Astrocyte of the hippocampus (primary cell): ENCODE measurements at places on chromosomes 12 and 14.
A peak's percentile ranks its signal among the peaks of the same experiment; 100 is the strongest.

DNA sequence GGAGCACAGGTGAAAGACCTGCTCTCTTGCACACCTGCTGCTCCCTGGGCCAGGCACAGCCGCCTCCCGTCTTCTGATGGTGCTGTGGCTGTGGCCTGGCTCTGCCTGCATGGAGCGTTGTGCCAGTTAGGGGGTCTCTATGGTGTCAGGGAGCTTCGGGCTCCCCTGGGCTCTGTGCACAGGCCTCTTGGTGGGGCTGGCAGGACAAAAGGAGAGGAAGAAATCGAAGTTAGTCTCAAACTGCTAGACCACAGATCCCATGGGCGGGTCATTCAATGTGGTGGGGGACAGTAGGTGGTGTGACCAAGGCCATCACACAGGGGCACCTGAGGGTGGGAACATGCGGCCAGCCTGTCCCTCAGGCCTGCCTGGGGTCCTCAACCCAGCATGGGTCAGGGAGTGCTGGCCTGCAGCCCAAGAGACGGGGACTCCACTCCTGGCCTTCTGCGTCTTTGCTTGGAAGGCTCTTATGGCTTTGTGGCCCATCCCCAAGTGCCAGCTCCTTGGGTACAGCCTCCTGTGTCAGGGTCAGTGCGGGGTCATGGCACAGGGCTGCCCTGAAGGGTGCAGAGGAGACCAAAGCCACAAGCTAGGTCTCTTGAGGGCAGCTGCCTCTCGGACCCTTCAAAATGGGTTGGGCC, 84.1 kb downstream of the KIF26A start:
- DNase-seq = no peak

DNA sequence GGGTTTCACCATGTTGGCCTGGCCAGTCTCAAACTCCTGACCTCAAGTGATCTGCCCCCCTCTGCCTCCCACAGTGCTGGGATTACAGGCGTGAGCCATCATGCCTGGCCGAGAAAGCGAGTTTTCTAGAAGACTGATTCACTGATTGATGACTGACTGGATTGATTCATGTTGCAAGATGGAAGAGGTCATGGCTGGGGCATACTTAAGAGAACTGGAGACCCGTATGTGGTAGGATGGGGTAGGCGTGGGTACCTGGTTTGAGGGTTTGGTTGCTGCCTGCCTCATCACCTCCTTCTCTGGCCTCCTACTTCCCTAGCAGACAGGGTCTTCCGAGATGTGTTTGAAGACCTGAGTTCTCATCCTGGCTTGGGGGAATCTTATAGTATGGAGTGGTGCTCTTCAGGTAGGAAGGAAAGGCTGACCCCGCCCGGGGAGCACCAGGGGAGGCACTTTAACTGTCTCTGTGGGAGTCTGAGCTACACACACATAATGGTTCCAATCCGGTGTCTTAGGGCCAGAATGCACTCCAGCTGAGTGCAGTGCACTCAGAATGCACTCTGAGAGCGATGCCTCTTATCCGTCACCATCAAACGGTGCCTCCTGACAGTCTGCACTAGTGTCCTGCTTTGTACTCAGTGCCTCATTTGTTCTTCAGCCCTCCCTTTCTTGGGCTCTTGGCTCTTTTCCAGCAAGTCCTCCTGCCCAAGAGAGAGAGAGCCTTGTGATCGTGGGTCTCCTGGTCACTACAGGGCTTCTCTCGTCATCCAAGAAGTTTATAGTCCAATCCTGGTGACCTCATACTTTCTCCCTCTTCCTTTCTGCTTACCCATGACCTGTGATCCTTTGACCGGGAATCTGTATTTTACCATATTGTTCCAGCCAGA, 19.7 kb downstream of the PLEKHG3 start:
- DNase-seq = no peak

- no peak for DNase-seq
Observed at GRCh38 chr14:30864934-30865333, 9.4 kb upstream of the COCH start.

GRCh38 chr12:75909714-75910656, 121.6 kb downstream of the PHLDA1 start:
- DNase-seq = no peak

DNA sequence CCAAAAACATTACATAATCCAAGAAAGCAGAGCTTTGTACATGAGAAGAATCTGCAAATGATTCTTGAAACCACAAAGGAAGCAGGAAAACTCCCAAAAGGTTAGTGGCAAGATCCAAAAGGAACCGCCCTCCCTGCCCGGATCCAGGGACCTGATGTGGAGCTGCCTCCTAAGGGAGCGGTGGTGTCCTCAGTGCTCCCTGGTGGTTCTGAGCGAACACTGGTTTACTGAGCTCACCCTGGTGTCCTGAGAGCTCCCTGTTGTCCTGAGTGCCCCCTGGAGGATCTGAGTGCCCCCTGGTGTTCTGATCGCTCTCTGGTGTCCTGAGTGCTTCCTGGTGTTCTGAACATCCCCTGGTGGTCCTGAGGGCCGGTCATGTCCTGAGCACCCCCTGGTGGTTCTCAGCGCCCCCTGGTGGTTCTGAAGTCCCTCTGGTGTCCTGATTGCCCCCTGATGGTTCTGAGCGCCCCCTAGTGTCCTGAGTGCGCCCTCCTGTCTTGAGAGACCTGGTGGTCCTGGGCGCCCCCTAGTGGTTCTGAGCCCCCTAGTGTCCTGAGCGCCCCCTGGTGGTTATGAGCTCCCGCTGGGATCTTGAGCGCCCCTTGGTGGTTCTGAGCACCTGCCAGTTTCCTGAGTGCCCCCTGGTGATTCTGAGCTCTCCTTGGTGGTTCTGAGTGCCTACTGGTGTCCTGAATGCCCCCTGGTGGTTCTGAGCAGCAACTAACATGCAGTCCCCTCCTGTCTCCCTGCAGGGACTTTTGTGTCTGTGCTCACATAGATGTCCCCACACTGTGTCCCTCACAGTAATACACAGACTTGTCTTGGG, 891.1 kb downstream of the TMEM121 start:
- DNase-seq = peak; percentile 0

GRCh38 chr12:119565404-119565803, 28.2 kb upstream of the TMEM233 start:
- DNase-seq = no peak

DNA sequence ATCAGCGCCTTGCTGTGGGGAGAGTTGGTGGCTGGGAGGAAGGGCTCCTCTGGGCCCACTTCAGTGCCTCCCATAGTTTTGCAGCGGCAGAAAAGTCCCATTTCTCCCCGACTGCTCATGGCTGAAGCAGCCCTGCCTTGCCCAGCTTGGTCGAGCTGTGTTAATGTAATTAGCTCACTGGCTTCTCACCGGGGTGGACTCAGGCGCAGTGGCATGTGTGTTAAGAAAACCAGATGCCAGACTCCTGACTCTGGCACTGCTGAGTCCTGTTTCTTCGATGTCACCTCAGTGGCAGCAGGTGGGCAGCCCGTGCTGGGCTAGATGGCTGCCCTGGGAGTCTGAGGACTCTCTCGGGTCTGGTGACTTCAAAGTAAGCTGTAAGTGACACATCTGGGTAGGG, 47.4 kb downstream of the CHST11 start:
- no peak for DNase-seq

DNA sequence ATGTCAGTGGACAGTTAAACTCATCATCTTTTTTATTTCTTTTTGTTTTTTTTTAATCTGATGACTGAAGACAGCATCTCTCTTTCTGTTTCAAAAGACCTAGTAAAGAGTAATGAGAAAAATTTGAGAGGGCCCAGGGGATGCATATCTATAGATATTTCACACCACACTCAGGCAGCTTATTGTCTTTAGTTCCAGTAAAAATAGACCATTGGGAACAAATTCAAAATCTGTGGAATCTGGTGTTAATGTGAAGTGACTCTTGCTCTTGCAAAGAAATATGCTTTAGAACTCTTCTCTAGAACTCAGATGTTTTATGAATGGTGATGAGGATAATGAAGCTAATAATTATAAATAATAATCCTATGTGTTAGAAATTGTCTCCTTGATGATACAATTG, 214.5 kb upstream of the ATP2B1 start:
- no peak for DNase-seq

GRCh38 chr12:101173197-101173749, 36.8 kb downstream of the SLC5A8 start:
- no peak for DNase-seq

DNA sequence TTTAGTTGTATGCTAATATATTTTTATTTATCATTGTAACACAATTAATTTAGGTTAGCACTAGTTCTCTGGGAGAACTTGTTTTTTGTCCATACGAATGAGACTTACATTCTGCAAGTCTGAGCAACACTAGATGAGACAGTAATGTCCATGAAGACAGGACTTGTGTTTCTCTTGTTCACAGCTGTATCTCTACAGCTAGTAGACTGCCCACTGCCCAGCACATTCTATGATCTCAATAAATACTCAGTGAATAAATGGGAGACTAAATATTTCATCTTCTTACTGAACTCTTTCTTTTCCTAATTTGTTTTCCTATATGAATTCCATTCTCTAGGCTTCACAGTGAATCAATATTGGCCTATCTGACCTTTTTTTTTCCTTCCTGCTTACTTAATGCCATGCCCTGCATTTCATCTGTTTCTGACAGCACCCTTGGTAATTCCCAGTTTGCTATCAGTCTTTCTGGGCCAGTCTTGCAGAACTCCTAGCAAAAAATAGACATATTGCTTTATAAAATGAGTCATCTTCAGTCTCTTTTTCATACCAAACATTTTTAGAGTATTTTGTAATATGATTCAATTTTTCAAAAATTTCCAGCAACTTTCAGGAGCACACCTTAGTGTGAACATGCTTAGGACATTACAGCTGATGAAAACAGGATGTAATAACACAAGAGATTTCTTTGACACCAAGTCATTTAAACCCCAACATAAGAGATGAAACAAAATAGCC, 185.5 kb upstream of the ATP2B1 start:
- DNase-seq = no peak

DNA sequence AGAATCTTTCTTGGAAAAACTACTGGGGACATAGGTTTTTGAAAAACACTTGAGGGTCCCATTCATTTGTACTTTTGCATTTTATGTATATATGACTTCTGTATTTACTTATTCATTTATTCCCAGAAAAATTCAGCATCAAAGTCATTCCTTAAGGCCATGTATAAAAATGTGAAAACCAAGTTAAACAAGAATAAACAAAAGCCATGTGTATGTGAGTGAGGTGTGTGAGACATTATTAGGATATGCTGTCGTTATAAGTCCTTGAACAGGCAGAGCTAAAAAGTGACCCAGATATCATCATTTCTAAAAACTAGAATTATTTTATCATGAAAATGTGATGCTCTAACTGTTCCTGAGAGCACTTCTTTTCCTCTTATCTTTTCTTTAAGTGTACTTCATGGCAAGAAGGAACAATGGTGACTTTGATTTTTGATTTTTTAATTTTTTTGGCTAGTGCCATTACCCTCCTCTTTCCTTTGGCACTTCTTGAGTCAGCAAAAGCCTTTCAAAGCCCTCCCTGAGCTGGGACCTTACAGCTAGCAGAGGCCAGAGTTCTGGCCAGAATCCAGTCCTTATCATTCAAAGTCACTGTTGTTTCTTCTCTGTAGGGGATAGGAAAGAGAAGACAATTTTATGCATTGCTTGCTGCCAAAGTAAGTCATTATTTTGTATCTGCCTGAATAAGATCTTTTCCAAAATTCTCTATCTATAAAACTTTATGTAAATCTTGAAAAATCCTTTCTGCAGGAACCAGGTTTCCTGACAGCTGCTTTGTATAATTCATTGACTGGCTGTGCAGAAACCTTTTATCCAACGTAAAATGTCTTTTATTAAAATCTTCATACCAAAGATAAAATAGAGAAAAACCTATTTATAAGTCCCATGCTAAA, 419.7 kb upstream of the PRICKLE1 start:
- peak; percentile 51 for DNase-seq

- no peak for DNase-seq
Observed at GRCh38 chr12:7387289-7387688, 56.7 kb downstream of the CD163L1 start.

DNA sequence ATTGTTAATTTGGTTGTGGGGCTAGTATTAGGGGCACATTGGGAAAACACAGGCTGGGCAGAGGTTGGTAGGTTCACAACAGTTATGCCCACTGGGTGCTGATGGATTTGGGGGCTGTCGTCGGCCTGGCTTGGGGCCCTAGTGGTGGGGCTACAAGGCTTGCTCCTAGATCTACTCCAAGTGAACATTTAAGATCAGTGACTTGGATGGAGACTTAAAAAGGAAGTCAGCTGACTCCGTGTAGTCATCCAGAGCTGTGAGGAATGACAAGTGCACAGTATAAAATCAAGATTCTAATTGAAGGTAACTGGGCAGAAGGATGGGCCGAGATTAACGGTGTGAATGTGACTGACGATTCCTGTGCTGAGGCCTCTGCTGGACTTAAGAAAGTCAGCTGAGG, 12.8 kb upstream of the NR4A1 start:
- DNase-seq = no peak

- peak; percentile 66 for DNase-seq
Observed at GRCh38 chr12:121132601-121133481, at the start of gene P2RX7. P2RX7 (plus strand) TSS chr12:121132876; CDS start chr12:121132971, 95 bp downstream.

GRCh38 chr12:34291426-34291901, 269.2 kb downstream of the ALG10 start:
- no peak for DNase-seq

DNA sequence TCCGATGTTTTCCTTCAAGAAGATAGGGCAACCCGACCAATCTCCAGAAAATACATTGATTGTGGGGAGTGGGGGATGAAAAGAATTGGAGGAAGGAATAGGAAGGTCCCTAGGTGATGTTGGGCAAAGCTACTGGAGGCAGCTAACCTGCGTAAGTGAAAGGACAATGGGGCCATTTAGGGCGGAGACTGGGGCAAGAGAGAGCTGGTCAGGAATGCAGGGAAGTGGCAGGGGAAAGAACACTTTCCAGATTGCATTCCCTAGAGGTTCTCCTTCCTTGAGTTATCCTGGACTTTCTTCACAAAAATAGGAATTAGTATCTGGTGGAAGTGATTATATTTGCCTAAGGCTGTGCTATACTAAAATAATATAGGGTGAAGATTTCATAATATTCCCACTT, 151.8 kb upstream of the HMGA2 start:
- DNase-seq = no peak

DNA sequence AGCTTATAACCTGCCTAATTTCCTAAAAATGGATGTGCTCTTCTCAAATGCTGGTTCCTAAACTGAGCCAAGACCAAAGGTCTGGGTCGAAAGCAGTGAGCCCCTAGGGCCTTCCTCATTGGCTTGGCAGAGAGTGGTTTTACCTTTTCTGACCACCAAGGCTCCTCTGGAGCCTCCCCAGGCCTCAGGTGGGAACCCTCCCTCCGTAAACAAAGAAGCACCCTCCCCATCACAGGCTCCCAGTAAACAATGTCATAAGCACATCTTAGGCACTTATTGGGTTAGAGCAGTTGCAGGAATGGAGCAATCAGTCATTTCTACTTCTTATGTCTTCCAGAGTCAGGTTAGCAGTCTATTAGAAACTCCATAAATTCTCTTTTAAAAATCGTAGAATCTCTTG, 6.0 kb downstream of the CHPT1 start:
- no peak for DNase-seq
